Right hindlimb (tissue), 1 donor: ENCODE measurements at places on chromosomes 4 and X.

DNA sequence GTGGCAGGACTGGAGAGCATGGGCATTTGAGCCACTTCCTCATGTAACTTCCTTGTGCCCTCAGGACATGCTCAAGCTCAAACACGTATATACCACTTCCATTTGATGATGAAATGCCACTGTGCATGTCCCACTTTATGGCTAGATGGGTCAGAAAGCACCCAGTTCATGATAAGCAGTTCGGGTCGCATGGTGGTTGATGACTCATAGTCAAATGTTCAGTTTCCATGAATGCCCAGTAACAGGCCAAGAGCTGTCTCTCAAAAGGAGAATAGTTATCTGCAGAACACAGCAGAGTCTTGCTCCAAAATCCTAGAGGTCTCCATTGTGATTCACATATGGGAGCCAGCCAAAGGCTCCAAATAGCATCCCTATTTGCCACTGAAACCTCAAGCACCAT, 48.9 kb upstream of the SPIN3 start:
- no peak for DNase-seq

- DNase-seq = no peak
Measured at GRCh38 chr4:182017038-182017437, 226.2 kb upstream of the TENM3 start.

GRCh38 chr4:185567381-185568376, 32.4 kb upstream of the PDLIM3 start:
- peak; percentile 79 for DNase-seq

GRCh38 chrX:130385520-130385919, at the start of gene GPR119:
Gene GPR119 (minus strand): TSS chrX:130385674. CDS start chrX:130385447, 227 bp downstream.
- DNase-seq = no peak
